ENCODE measurements at places on chromosomes 7 and 10.

- no peak for DNase-seq
These were observed 40.3 kb upstream of the TRIM8 start for GRCh38 chr10:102603946-102604345.

DNA sequence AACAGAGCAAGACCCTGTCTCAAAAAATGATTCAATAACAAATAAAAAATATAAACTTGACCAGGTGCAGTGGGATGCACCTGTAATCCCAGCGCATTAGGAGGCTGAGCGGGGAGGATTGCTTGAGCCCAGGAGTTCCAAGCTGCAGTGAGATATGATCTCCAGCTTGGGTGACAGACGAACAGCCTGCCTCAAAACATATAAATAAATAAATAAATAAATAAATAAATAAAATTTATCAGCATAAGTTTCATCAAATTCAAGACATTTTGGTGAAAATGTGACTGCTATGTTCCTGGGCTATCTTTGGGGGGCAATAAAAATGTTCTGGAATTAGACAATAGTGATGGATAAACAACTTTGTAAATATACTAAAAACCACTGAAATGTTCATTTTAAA is 4.8 kb upstream of the EIF4EBP2 start:
- no peak for DNase-seq

DNA sequence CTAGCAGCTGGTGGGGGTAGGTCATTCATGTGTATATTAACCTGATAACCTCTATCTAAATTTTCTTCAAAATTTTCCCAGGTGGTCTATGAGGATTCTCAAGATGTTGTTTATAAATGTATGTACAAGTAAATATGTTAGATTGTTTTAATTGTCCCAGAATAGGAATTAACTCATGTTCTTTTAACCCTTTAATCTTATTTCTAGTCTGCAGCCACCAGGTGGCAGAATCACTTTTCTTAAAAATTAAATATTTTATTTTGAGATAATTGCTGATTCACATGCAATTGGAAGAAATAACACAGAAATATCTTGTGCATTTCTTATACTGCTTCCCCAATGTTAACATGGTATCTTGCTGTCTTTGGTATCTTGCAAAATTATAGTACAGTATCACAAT is 589.5 kb downstream of the ARL4A start:
- no peak for DNase-seq

DNA sequence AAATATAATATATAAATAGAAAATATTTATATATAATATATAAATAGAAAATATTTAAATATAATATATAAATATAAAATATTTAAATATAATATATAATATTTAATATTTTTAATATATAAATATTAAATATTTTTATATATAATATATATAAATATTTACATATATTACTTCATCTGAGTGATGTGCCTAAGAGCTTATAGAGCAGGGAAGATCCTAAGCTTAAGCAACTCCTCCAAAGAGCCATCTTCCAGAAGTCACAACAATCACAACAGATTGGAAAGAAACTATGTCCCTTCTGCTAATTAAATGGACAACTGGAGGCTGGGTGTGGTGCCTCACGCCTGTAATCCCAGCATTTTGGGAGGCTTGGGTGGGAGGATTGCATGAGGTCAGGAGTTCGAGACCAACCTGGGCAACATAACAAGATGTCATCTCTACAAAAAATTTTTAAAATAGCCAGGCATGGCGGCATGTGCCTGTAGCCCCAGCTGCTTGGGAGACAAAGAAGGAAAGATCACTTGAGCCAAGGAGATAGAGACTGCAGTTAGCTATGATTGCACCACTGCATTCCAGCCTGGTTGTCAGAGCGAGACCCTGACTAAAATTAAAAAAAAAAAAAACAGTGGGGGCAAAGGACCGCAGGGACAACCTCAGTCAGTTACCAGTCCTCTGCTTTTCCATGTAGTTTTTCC is 198.7 kb downstream of the SKIDA1 start:
- DNase-seq = no peak

- DNase-seq = no peak
These were observed 106.9 kb upstream of the PDLIM1 start for GRCh38 chr10:95397747-95398146.

- DNase-seq = no peak
These were observed 72.6 kb upstream of the OPALIN start for GRCh38 chr10:96431211-96431970.

GRCh38 chr10:132138596-132138995 is 48.2 kb upstream of the DPYSL4 start:
- no peak for DNase-seq

DNA sequence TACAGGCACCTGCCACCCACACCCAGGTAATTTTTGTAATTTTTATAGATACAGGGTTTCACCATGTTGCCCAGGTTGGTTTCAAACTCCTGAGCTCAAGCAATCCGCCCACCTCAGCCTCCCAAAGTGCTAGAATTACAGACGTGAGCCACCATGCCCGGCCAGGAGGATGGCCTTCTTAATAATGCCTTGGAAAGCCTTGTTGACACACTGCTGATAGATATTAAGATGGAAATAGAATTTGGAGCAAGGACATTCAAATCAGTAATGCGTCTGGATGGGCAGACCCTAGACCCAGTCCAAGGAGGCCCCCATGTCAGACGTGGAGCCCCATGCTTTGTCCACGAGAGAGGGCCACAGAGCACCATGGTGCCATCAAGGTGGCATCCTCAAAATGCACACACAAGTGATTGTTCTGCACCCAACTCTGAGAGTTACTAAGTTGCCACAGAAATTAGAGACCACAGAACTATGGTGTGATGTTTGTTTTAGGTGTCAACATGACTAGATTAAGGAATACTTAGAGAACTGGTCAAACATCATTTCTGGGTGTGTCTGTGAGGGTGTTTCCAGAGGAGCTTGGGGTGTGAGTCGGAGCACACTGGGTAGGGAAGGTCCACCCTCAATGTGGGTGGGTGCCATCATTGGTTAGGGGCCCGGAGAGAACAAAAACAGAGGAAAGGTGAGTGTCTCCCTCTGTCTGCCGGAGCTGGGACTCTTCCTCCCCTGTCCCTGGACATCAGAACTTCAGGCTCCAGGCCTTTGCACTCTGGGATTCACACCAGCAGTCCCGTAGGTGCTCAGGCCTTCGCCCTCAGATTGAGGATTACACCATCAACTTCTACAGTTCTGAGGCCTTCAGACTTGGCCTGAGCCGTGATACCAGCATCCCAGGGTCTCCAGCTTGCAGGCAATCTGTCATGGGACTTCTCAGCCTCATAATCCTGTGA is 34.5 kb downstream of the EBF3 start:
- DNase-seq = no peak

DNA sequence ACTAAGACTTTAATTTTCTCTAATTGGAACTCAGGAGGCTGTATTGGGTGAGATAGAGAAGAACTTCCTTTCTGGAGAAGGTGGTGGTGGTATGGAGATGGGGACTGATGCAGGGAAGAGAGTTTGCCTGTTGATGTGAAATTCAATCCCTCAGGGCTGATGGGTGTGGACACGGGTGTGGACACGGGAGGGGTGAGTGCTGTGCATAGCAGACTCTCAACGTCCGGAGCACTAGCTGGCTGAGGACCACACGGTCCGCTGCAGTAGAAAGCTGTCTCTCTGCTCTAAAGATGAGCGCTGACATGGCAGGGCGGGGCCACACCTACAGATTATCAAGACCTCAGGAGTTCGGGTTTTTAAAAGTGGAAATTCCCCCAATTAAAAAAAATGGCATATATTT is 148.5 kb upstream of the PITRM1 start:
- DNase-seq = no peak

DNA sequence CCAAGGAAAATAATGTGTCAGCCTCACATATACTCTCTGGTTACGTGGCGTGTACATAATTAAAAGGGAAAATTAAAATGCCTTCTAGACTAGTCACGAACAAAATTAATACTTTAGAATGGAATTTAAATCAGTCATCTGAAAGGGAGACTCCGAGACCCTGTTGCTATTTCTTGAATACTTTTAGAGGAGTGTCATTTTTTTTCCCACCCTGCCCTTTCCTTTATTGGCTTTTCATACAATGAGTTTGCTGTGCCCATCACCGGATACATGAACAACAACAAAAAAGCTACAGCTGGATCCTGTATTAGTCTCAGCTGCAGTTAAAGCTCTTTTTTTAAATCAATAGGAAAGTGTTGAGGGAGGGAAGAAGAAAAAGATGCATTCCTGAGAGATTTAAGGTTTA is 20.1 kb downstream of the CYTH3 start:
- no peak for DNase-seq

All from mucosa of gallbladder (tissue), 1 donor.